ENCODE measurements at places on chromosomes 6 and 20. TPM values are rescaled to one million over a fixed set of nuclear protein-coding genes. Genes with fewer than 3 reads are reported as not detected.

- no peak for DNase-seq
These were observed 25.3 kb downstream of the CASS4 start for GRCh38 chr20:56437196-56437960.

- no peak for DNase-seq
These were observed 15.6 kb downstream of the PDSS2 start for GRCh38 chr6:107443608-107444267.

GRCh38 chr6:43687079-43687436 lies 533 bp downstream of the MRPS18A start:
- no peak for DNase-seq

Gene TSPO2
- 0.79 TPM for total RNA-seq

Gene ENPP1
- 16.2 TPM for total RNA-seq

Gene PARD6B
- total RNA-seq: 9.3 TPM

Gene GGTLC1
- total RNA-seq: not detected
